ENCODE measurements at places on chromosomes 3 and 15.

- DNase-seq = no peak
These were observed 859.6 kb downstream of the ROBO1 start for GRCh38 chr3:78908236-78908635.

DNA sequence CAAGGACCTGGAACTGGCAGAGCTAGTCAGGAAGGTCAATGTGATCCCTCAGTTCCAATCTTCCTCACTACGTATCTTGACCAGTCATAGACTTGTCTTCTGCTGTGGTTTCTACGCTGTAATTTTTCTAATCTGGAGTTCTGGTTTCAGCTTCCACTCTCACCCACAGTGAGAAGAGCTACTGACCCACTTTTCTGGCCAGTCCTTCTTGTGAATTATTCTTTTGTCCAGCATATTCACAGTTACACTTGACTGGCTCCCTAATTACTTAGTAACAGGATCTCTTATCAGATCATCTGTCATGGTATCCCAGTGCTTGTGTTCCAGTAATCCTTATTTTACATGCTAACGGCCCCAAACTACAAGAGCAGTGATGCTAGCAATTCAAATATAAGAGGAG lies 72.4 kb upstream of the MME start:
- no peak for DNase-seq

DNA sequence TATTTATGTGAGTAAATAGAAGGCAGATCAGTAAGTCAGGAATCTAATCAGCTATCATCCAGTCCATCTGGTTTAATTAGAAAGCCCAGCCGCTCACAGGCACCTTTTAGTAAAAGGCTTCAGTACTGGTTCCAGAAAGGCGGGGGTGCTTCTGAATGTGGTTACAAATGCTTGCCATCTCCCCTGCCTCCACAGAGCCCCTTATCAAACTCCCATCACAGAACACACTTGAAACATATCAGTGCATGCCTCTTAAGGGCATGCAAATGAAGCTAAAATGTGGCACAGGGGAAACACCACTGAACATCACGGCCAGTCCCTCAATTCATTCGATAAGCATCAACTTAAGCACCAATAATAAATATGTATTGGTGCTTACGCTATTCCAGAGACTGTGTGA lies 261.4 kb downstream of the RORA start:
- no peak for DNase-seq

- DNase-seq = no peak
These were observed 530.8 kb downstream of the DIPK2A start for GRCh38 chr3:144502402-144502801.
